Suppressor macrophage (primary cell): ENCODE measurements at places on chromosomes 7 and 10.

DNA sequence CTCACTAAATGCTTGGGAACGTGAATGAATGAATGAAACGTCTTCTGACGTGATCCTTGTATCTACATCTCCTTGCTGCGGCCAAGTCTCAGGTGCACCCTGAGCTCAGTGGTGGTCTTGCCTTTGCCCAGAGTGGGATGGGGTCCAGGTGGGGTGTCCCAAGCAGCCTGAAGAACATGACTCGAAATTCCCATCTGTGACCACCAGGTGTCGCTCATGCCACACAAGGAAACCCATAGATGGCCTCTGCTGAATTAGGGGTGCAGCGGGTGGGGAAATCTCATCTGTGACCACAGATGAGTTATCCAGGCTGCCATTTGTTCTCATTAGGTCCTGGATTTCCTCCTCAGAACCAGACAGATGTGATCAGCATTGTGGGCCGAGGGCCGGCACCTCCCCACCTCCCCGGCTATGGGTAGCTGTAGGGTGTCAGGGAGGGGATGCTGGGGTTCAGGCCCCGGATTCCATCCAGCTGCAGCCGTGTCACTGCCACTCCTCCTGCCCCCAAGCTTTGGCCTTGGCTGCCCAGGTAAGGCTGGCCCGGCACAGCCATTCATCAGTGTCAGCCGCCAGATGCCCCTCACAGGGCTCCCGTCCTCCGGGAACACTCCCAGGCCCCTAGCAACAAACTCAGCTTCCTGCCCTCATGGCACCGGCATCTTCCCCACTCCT, 21.0 kb upstream of the GNA12 start:
- DNase-seq = peak; percentile 81

- no peak for DNase-seq
Measured at GRCh38 chr7:100827330-100828226, at the start of gene EPHB4. Gene EPHB4 (minus strand): TSS chr7:100827523. CDS start chr7:100827030, 493 bp downstream.

DNA sequence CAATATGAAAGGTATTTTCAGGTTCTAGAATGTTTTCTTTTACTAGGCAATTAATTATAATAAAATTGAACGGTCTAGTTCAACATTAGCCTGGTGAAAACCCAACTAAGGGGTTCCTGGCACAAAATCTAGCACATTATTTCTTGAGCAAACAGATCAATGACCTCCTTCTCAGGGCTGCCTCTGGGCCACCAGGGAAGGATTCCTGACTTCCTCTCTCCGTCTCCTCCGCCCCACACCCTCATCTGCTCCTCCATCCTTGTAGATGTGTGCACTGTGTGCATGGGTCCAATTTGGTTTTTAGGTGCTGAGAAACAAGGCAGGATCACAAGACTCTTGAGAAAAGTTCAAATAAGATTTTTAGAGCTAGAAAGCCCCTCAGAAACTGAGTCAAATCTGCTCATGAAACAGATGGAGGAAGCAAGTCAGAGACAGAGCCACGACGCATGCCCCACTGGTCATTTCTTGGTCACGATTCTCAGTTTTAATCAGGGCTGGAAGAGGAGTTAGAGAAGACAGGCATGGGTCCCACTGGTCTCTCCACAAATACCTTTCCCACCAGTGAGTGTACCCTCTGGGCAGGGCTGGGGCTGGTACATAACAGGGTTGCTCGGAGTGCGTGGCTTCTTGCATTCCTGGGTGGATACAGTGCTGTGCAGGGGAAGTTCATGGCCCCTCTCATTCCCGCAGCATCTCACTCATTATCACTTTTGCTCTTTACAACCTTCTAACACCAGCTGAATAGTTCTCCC, 3.8 kb downstream of the TRPV6 start:
- DNase-seq = no peak

DNA sequence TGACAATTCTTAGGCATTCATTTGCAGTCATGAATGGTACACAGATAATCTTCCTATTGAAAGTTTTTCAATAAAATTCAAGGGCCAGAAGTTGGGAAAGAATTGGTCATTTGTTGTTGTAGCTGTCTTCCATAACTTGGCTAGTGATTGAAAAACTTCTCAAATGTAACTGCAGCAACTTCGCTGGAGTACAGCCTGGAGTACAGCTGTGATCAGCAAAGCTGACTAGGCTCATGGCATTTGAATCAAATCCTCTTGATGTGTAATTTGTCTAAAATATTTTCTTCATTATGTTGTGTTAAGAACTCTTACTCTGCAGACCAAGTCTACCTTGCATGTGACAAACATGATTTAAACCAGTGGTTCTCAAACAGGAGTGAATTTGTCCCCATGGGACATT, 226.5 kb upstream of the STEAP1 start:
- DNase-seq = no peak

DNA sequence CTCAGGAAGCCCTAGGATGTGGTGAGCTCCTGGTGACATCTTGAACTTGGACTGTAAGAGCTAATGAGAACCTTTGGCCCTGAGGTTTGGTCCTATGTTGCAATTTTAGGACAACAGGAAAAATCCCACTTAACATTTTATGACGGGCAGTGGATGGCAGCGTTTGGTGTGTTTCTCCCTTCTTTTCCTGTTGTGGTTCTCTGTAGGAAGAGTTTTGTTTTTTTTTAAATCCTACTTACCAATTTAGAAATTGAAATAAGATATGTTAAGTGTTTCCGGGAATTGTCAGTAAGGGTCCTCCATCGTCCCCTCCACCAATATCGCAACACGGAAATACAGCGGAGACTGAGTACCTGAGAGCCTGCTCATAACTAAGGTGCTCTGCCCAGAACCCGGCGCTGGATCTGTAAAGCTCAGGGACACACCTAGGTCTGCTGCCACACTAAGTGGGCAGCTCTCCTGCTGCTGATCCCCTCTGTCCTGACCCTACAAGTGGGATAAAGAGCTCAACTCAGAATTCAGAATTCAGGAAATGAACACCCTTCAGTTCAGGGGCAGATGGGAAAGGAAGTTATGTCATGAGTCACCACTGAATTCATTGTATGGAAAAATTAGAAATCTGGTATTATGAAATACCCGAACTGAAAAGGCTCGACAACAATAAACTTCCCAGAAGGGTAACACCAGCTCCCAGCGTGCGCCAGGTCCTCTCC, 9.1 kb upstream of the PROSER2 start:
- peak; percentile 24 for DNase-seq

DNA sequence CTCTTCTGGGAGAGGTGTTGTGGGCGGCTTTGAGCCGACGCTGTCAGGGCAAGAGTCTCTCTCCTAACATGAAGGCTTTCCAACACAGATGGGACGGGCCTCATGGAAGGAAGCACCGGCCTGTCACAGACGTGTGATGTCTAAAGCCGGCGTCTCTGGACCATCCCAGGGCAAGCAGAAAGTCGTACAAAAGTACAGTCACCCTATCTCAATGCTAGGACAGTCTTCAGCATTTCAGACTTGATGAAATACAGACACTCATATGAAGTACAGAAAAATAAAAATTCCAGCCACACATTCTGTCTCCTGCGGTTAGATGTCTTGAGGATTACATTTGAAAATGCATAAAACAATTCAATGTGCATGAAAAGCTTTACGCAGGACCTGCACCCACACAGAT, 30.6 kb downstream of the CYP2W1 start:
- no peak for DNase-seq

- DNase-seq = no peak
Measured at GRCh38 chr7:30764030-30764975, 6.9 kb upstream of the MINDY4 start.

GRCh38 chr10:97435211-97435610, 9.2 kb downstream of the PGAM1 start:
- DNase-seq = no peak

- DNase-seq = peak; percentile 74
Measured at GRCh38 chr10:52740913-52741675, 31.5 kb downstream of the MBL2 start.
